ENCODE measurements at places on chromosomes 6 and 20.

GRCh38 chr6:136721467-136721866 is 70.8 kb downstream of the MAP3K5 start:
- no peak for DNase-seq

DNA sequence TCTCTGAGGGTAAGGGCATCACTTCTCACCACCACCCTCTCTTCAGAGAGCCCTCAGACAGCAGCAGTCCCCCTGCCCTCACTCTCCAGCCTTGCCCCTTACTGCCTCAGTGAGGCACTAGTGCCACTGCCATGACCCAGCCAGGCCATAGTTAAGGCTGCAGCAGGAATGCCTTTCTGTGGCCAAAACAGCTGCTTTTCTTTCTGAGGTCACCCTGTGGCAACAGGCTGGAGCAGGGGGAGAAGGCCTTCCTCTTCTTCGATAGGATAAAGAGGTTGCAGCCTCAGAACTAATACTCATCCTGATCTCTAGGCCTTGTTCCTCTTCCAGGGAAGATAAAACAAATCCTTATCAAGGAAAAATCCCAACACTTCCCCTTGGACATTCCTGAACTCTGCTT is 56.8 kb upstream of the ECI2 start:
- no peak for DNase-seq

GRCh38 chr20:59103573-59103972 is 60.0 kb upstream of the ZNF831 start:
- DNase-seq: no peak

GRCh38 chr6:109503327-109504224 is 20.6 kb upstream of the ZBTB24 start:
- no peak for DNase-seq

DNA sequence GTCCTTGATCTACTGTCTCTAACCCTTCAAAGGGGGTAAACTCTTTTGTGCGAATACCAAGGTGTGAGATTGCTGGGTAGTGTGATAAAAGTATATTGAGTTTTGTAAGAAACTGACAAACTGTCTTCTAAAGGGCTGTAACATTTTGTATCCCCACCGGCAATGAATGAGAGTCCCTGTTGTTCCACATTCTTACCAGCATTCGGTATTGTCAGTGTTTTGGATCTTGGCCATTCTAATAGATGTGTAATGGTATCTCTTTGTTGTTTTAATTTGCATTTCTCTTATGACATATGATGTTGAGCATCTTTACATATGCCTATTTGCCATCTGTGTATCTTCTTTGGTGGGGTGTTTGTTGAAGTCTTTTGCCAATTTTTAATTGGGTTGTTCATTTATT is 1090.7 kb downstream of the KIF16B start:
- DNase-seq: no peak

- DNase-seq: no peak
Measured at GRCh38 chr6:170436209-170436809, 116.8 kb downstream of the PSMB1 start.

- DNase-seq: no peak
Measured at GRCh38 chr20:61882716-61883615, 182.7 kb downstream of the TAF4 start.

DNA sequence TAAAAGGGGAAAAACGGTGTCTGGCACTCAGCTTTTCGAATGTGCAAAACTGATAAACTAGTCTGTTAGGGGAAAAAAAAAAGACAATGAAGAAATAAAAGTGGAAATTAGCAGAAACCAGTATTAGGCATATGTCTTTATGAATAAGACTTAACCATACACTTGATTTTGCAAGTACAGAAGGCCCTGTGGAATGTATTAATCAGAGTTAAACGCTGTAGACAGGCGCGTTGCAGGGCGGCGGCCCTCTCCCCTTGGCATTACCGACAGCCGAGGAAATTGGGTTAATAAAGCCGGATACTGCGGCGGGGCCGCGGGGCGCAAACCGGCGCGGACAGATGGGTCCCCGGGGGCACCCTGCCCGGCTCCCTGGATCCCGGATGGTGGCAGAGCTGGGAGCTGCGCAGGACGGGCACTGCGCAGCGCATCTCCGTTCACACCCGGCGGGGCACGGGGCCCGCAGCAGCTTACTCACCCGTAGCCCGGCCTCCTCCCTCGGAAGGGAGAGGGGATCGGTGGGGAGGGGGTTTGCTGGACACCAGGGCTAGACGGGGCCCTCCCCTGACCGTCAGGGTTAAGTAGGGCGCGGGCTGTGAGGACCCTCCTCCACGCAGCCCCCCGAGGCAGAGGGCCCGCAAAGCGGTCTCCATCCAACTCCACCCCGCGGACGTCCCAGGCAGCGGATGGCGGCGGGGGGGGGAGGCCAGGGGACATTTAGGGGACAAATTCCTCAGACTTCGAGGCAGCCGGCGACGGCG is 2.0 kb downstream of the BHLHE23 start:
- no peak for DNase-seq

GRCh38 chr6:3247255-3248146 is 11.2 kb upstream of the PSMG4 start:
- no peak for DNase-seq

- DNase-seq: no peak
Measured at GRCh38 chr6:10073341-10073740, 341.5 kb downstream of the TFAP2A start.

DNA sequence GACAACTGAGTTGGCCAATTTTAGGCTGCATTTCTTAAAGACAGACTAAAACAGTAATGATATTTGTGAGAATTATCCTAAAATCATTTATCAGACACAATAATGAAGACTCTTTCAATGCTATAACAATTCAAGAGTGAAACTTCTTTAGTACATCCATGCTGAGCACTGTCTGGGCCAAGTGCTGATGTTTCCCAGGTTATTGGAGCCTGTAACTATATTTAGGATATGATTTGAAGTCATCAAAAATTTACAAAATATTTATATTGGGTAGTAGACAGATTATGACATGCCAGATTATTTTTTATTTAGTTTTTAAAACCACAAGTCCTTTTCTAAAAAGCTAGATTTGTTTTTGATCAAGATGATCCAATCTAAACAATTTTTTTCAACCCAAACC is 45.1 kb downstream of the FHL5 start:
- DNase-seq: no peak

GRCh38 chr6:45480752-45481415 is 103.2 kb upstream of the SUPT3H start:
- DNase-seq: no peak

DNA sequence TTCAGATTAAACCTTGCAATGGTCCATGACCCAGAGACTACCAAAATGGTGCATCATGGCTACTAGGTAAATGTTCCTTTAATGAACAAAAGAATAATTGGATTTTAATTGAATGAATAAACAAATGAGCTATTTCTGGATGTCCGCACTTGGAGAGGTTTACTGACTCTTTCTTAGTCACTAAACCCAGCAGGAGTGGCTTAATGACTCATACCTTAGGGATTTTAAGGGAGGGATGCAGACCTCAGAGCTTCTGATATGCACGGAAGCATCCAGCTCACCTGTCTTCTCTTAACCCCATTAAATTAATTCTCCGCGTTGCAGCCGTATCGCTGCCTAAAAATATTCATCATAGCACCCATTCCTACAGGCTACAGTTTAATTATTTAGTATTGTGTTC is 970.0 kb upstream of the SLC35B3 start:
- DNase-seq: no peak

DNA sequence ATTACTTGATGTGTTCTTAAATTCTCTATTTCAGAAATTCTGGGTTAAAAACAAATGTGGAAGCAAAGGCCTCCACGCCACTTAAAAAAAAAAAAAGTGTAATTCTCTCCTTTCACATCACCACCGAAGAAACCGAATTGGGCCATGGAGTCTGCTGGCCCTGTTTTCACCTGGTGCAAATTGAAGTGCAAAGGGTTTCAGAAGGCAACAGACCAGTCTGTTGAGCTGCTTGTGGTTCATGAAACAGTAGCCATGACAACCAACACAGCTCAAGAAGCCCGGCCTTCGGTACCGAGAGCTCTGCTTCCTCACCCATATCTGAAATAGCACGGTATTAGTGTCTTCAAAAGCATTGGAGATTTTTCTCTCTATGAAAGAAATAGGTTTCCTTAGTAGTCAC is 63.1 kb downstream of the GMPR start:
- DNase-seq: no peak

GRCh38 chr6:75261299-75261698 is 17.7 kb upstream of the COX7A2 start:
- DNase-seq: no peak

GRCh38 chr20:45957021-45957941 is 14.7 kb downstream of the ZNF335 start:
- no peak for DNase-seq

- no peak for DNase-seq
Measured at GRCh38 chr20:8175741-8176675, 43.9 kb downstream of the PLCB1 start.

DNA sequence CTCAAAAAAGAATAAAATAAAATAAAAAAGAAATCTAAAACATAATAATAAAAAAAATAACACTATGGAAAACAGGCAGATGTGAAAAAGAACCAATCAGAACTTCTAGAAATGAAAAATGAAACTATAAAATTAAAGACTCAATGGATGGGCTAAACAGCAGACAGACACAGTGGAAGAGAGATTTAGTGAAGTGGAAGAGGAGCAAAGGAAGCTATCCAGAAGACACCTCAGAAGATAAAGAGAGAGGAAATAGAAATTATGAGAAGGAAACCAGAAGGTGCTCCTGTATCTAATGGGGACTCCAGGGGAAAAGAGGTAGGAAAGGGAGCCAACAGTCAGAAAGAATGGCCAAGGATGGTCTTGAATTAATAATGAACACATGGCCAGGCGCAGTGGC is 18.5 kb downstream of the LAMA5 start:
- no peak for DNase-seq

DNA sequence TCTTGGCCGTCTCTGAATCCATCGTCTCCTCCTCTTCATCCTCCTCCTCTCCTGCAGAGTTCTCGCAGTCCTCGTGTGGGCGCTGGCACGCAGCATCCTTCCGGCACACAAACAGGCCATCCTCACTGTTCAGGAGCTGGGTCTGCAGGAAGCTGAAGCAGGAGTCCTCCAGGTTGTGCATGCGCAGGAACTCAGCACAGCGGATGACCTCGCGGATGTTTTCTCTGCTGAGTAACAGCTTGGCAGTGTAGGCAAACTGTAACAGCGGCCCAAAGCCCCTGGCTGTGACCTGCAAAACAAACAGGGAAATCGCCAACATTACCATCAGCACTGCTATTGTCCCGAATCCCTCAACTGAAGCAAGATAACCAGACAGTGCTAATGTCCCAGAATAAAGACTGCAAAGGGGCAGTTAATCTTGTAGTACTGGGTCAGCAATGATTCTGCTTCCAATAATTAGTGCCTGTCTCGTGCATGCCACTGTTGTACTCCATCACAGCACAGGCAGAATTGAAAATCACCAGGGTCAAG is 57.4 kb downstream of the GJA10 start:
- DNase-seq: no peak

- peak; percentile 84 for DNase-seq
Measured at GRCh38 chr20:64255361-64256281, at the start of gene PCMTD2. PCMTD2 (plus strand) TSS chr20:64255748; CDS start chr20:64259966, 4,218 bp downstream.

GRCh38 chr6:79676785-79677736 is 45.9 kb downstream of the SH3BGRL2 start:
- no peak for DNase-seq

DNA sequence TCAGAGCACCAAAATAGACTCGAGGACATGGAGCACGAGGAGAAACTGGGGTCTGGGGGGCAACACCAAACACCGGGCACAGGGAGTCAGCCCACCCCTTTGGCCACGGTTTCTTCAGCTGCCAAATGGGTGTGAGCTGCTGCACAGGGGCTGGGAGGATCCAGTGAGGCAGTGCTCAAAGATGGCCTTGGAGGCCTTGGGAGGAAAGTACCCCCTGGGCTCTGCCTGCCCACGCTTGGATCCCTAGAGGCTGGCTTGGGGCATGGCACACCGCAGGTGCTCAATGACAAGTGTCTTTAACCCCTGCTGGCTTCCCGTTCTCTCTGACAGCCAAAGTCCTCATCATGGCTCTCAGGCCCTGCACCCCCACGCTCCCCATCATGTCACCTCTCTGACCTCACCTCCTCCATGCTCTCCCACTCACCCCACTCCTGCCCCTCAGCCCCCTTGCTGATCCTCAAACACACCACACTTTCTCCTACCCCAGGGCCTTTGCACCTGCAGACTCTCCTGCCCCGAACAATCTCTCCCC is 190.3 kb downstream of the ANKRD60 start:
- DNase-seq: no peak

DNA sequence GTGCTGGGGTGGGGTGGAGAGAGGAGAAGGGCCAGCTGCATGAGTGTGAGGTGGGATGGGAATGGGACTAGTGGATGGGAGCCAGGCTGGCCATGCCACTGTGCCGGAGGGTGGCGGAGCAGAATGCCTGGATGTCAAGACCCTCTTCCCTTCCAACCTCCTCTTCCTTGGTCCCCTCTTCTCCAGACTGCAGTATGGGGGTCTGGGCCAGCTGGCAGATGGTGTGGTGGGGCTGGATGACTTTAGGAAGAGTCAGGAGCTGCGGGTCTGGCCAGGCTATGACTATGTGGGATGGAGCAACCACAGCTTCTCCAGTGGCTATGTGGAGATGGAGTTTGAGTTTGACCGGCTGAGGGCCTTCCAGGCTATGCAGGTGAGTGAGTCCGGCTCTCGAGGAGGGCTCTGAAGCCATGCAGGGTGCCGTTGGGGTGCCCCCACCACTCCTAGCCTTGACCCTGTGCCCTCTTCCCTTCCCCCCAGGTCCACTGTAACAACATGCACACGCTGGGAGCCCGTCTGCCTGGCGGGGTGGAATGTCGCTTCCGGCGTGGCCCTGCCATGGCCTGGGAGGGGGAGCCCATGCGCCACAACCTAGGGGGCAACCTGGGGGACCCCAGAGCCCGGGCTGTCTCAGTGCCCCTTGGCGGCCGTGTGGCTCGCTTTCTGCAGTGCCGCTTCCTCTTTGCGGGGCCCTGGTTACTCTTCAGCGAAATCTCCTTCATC is 7.7 kb downstream of the DDR1 start:
- no peak for DNase-seq

- DNase-seq: no peak
Measured at GRCh38 chr6:149084808-149085556, 232.5 kb upstream of the TAB2 start.

DNA sequence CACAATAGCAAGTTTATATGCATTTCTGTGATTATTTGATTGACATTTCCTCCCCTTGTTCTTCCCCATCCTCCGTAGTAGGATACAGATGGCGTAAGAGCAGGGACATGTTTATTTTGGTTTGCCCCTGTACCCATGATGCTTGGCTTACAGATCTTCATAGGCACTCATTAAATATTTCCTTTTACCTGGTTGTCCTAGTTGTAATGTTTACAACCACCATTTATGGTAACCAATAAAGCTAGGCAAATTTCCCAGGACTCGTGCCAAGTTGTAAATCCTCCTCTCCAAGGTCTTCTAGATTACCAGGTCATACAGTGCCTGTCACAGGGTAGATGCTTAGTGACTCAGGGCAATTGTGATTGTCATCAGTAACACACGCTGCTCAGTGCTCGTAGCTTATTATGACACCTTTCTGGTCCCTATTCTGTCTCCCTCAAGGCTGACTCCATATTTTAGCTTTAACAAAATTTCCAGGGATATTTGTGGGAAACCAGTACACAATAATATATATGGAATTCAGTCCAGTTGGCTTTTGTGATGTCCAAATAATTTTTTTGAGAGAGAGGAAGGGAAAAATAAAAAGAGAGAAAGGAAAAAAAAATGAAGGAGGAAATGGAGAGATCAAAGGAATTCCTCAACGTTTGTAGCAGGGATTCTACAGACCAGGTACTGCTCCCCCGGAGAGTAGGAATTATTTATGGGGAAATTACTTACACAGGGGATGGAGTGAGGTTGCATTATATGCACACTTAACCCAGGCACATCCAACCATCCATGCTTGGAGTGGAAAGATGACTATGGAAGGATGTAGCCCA is 24.6 kb downstream of the CYP24A1 start:
- no peak for DNase-seq

Measured in activated naive CD4-positive, alpha-beta T cell treated with anti-CD3 and anti-CD28 coated beads, Interleukin-2, amount 50 U/mL, for 16 hours (primary cell).